ENCODE measurements at places on chromosomes 11 and 22.

- H3K4me3 ChIP-seq = no peak overlapping the region
- H3K27me3 ChIP-seq = no peaks in the 10 kb centered on the region
- DNase-seq = peak; percentile 76
- no peak overlapping the region for H3K27ac ChIP-seq
These were observed 84.6 kb downstream of the SWAP70 start for GRCh38 chr11:9748361-9748970.

DNA sequence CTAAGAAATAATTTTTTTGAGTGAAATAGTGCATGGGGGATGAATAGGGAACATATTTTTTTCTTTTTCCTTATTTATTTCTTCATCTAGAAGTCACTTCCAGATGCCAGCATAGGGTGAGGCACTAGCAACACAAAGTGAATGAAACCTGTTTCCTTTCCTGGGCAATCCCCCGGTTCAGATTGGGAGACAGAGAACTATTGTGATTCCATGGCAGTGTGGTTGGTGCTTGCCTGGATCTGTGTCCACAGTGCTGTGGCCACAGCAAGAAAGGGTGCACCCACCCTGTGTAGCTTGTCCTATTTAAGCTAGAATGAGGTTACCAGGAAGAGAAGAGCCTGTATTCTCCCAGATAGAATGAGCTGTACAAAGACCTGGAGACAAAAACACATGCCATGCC, 57.6 kb downstream of the SLC5A1 start:
- H3K4me3 ChIP-seq = no peak overlapping the region
- no peak overlapping the region for H3K27ac ChIP-seq
- no peaks in the 10 kb centered on the region for H3K36me3 ChIP-seq

DNA sequence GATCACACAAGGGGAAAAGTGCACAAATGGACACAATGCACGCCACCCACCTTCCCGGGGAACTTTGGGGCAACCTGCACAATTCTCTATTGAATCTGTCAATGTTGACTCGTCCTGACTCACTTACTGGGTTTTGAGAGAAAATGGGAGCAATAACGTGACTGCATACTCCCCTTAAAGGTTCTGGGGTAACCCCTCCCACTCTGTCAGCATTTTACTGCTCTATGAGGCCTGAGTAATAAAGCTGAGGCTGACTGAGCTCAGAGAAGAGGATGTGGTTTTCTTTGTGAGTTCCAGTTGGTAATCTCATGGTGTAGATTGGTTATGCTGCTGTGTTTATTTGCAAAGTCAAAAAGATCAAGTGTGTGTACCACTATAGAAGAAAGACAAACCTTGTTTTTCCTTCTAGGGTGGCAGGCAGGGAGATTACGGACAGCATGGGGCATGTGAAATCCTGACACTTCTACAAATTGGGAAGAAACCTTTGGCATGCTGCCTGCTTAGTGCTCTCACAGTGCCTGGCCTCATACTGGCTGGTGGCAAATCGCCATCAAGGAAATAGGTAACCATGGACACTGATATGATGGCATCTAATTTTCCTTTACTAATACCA, 16.1 kb upstream of the APOA1 start:
- peak overlapping the region; percentile 65 for H3K27ac ChIP-seq
- peaks cover 22% of the 10 kb centered on the region for H3K4me1 ChIP-seq

GRCh38 chr11:79413268-79413667, 27.6 kb downstream of the TENM4 start:
- H3K4me3 ChIP-seq = no peak overlapping the region
- no peaks in the 10 kb centered on the region for H3K27me3 ChIP-seq
- peak; percentile 93 for DNase-seq
- H3K27ac ChIP-seq = peak overlapping the region; percentile 26
- H3K4me1 ChIP-seq = peaks cover 24% of the 10 kb centered on the region

DNA sequence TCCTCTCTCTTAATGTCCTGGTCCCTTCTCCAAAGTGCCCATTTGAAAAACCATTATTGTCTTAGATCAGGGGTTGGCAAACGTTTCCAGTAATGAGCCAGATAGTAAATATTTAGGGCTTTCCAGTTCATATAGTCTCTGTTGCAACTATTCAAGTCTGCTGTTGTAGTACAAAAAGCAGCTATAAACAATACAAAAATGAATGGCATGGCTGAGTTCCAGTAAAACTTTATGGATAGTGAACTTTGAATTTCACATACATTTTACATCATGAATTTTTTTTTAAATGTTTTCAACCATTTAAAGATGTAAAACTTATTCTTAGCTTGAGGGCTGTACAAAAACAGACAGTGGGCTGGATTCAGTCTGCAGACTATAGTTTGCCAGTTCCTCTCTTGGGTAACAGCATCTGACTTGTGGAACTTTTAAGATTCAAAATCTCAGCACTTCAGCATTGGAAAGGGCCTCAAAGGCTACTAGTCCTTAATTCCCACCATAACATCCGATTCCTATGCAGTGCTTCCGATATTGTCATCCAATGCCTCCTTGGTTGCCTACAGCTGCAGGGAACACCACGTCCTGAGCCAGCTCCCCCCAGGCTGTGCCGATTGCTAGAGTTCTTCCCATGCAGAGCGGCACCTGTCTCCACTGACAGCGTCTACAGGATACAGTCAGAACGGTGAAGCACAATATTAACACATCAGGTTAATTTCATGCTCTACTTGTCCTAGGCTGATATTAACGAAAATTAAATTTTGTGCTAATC, 65.6 kb upstream of the E2F8 start:
- no peak overlapping the region for H3K4me3 ChIP-seq
- H3K4me1 ChIP-seq = no peaks in the 10 kb centered on the region
- no peak for DNase-seq
- H3K27me3 ChIP-seq = peaks cover 14% of the 10 kb centered on the region
- H3K36me3 ChIP-seq = no peaks in the 10 kb centered on the region

- no peak overlapping the region for H3K4me3 ChIP-seq
- H3K36me3 ChIP-seq = no peaks in the 10 kb centered on the region
- no peaks in the 10 kb centered on the region for H3K4me1 ChIP-seq
- H3K27me3 ChIP-seq = no peaks in the 10 kb centered on the region
- no peak overlapping the region for H3K27ac ChIP-seq
- DNase-seq = no peak
These were observed 107.8 kb downstream of the SYN3 start for GRCh38 chr22:32950366-32950765.

- H3K36me3 ChIP-seq = no peaks in the 10 kb centered on the region
- no peak for DNase-seq
- no peak overlapping the region for H3K27ac ChIP-seq
- peaks cover 13% of the 10 kb centered on the region for H3K27me3 ChIP-seq
- H3K4me3 ChIP-seq = no peak overlapping the region
These were observed 36.9 kb upstream of the PRR5 start for GRCh38 chr22:44665115-44665514.

- peak; percentile 28 for DNase-seq
- H3K36me3 ChIP-seq = peaks cover 3% of the 10 kb centered on the region
- H3K4me3 ChIP-seq = peak overlapping the region; percentile 71
These were observed 997 bp downstream of the UBE2L3 start for GRCh38 chr22:21568347-21569075.

DNA sequence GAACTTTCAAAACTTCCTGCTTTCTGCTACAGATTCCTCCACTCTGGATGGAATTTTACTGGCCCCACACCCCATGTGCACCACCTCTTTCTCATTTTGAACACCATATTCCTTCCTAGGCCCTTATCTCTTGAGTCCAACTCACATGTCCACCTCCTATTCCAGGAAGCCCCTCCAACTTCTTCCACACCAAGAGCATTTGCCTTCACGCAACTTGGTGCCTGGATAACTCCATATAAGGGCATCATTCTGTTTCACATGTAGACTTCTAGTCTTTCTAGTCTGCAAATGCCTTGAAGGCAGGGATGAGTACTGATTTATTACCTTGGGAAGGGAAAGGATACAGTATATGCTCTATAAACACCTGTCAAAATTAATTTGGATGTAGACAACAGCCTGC, 17.5 kb downstream of the GAB2 start:
- no peak overlapping the region for H3K27ac ChIP-seq
- no peak overlapping the region for H3K4me3 ChIP-seq
- H3K36me3 ChIP-seq = no peaks in the 10 kb centered on the region
- no peak for DNase-seq

Data from fibroblast of lung (primary cell).